ENCODE measurements at places on chromosomes 12 and 14. TPM values are rescaled to one million over a fixed set of nuclear protein-coding genes. Genes with fewer than 3 reads are reported as not detected.

- H3K36me3 ChIP-seq, result no peaks in the 10 kb centered on the region
- H3K4me1 ChIP-seq, result peaks cover 4% of the 10 kb centered on the region
- no peak overlapping the region for H3K4me3 ChIP-seq
- peaks cover 36% of the 10 kb centered on the region for H3K27me3 ChIP-seq
- no peak for DNase-seq
- no peak overlapping the region for H3K27ac ChIP-seq
Observed at GRCh38 chr12:3341594-3341993, 149.4 kb upstream of the PRMT8 start.

- H3K4me1 ChIP-seq, result no peaks in the 10 kb centered on the region
- no peak overlapping the region for H3K4me3 ChIP-seq
- no peak for DNase-seq
- H3K27me3 ChIP-seq, result no peaks in the 10 kb centered on the region
Observed at GRCh38 chr12:83122623-83122934, 435.9 kb downstream of the TMTC2 start.

GRCh38 chr12:104426926-104427546, 29.7 kb upstream of the CHST11 start:
- peaks cover 3% of the 10 kb centered on the region for H3K4me1 ChIP-seq
- no peak for DNase-seq
- H3K36me3 ChIP-seq, result no peaks in the 10 kb centered on the region
- H3K27ac ChIP-seq, result no peak overlapping the region
- no peak overlapping the region for H3K4me3 ChIP-seq
- H3K27me3 ChIP-seq, result peaks cover 7% of the 10 kb centered on the region

GRCh38 chr12:127893895-127894609, 372.9 kb upstream of the TMEM132C start:
- peaks cover 7% of the 10 kb centered on the region for H3K27me3 ChIP-seq
- no peak overlapping the region for H3K4me3 ChIP-seq
- H3K27ac ChIP-seq, result no peak overlapping the region
- peaks cover 3% of the 10 kb centered on the region for H3K4me1 ChIP-seq

Gene WNT1
- not detected for total RNA-seq

GRCh38 chr12:2487278-2487677, 307.5 kb upstream of the FKBP4 start:
- peaks cover 13% of the 10 kb centered on the region for H3K27me3 ChIP-seq
- no peaks in the 10 kb centered on the region for H3K4me1 ChIP-seq
- no peak for DNase-seq
- no peak overlapping the region for H3K27ac ChIP-seq
- no peaks in the 10 kb centered on the region for H3K36me3 ChIP-seq

GRCh38 chr12:92059960-92060359, 85.7 kb downstream of the BTG1 start:
- peaks cover 30% of the 10 kb centered on the region for H3K4me1 ChIP-seq
- H3K4me3 ChIP-seq, result no peak overlapping the region

DNA sequence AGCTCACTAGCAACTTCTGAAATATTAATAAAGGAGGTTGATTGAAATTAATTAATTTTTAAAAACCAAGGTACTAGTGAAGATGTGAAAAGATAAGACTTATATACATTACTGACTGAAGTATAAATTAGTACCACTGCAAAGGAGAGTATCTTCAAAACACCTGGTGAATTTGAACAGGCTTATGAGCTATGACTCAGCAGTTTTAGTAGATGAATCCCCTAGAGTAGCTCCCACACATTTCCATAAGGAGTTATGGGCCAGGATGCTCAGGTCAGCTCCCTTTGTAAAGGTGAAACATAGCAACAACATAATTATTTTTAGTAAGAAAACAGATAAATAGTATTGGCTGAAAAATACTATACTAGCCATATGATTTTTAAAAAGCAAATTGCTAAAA, 218.6 kb downstream of the SYT1 start:
- no peak for DNase-seq
- no peak overlapping the region for H3K27ac ChIP-seq
- no peak overlapping the region for H3K4me3 ChIP-seq
- H3K27me3 ChIP-seq, result no peaks in the 10 kb centered on the region

Gene CYP46A1
- 2.9 TPM for total RNA-seq

DNA sequence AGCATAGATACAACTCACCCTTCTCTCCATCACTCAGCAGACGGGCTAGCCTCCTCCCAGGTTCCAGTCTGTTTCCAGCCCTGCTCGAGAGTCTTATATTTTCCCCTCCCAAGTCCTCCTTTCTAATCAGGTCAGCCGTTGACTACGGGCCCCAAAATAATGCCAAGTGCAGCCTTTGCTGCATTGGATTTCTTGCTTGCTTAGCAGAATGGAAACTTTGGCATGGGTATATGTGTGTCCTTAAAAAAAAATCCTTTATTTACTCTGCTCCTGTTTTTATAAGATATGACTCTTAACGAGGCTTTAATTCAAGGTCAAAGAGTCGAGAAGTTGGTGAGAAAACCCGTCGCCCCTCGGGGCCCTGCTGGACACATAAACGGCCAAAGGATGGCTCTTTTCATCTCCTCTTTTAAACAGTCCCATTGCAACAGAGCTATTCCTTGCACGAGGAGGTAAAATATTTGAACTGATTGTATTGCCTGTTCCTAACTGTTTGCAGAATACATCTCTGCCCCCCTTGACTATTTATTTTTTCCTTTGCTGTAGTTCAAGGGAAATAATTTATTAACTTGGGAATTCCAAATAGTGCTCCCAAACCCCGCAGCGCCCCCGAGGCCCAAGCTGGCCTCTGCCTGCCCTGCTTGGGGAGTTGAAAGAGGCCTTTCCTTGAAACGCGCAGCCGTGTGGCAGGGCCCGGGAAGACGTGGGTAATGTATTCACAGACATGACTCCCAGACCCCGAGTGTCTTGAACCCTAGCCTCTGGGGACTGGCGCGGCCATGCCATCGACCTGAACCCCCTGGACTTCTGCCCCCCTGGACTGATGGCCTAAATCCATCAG, 156.5 kb upstream of the MYL2 start:
- H3K4me3 ChIP-seq, result peak overlapping the region; percentile 50
- peak; percentile 22 for DNase-seq
- peaks cover 66% of the 10 kb centered on the region for H3K4me1 ChIP-seq
- peaks cover 3% of the 10 kb centered on the region for H3K36me3 ChIP-seq
- peak overlapping the region; percentile 92 for H3K27ac ChIP-seq
- no peaks in the 10 kb centered on the region for H3K27me3 ChIP-seq

DNA sequence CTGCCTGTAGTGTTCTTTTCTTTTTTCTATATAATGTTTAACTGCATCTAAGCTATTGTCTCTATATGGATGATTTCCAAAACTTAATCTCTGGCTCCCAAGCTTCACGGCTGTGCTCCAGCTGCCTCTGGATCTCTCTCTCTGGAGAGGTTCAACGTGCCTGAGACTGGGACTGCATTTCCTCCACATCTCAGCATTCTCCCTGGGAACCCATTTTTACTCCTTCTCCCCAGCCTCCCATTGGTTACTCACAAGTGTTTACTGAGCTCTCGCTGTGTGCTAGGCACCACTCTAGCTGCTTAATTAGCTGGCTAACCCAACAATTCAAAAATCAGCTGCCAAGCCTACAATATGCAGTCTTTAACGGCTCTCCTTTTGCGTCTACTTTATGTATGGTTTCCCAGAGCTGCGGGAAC, 34.7 kb downstream of the FBXL14 start:
- no peaks in the 10 kb centered on the region for H3K36me3 ChIP-seq
- H3K27me3 ChIP-seq, result no peaks in the 10 kb centered on the region
- no peak overlapping the region for H3K4me3 ChIP-seq
- DNase-seq, result no peak

- H3K27ac ChIP-seq, result no peak overlapping the region
- DNase-seq, result no peak
- no peaks in the 10 kb centered on the region for H3K27me3 ChIP-seq
- H3K36me3 ChIP-seq, result peaks cover 2% of the 10 kb centered on the region
Observed at GRCh38 chr12:46179693-46180452, 89.0 kb downstream of the SLC38A1 start.

- no peaks in the 10 kb centered on the region for H3K36me3 ChIP-seq
- peaks cover 1% of the 10 kb centered on the region for H3K4me1 ChIP-seq
- no peak overlapping the region for H3K27ac ChIP-seq
- no peak for DNase-seq
Observed at GRCh38 chr12:70122804-70123203, 120.4 kb upstream of the CNOT2 start.

- no peak for DNase-seq
- H3K27ac ChIP-seq, result no peak overlapping the region
- no peak overlapping the region for H3K4me3 ChIP-seq
- H3K27me3 ChIP-seq, result peaks cover 52% of the 10 kb centered on the region
- no peaks in the 10 kb centered on the region for H3K36me3 ChIP-seq
Observed at GRCh38 chr12:13440844-13441243, 244.3 kb downstream of the EMP1 start.

DNA sequence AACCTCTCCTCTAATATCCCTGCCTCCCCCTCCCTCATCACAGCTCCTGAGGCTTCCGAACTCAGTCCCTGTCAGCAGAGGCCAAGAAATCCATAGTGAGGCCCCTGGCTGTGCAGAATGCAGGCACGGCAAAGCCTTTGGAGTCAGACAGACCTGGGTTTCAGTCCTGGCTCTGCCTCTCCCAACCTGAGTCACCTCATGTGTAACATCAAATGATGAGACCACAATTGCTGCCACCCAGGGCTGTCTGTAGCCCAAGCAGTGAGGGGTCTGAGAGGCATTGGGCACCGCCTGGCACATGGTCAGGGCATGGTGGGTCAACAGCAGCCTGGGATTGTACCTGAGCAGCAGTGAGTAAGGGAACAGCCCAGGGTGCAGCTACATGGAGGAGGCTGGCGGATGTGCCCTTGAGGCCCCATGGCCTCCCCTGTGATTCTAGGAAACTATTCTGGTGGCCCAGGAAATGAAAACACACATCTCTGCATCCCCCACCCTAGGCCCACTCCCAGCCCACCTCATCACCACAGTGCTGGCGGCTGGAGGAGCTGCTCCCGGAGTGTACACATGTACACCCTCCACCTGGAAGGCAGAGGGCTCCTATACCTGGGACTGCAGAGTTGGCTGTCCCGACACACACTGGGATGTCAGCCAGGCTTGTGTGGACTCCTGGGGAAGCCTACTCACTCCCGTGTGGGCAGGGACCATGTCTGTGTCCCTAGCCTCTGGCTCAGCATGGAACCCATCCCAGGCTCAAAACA, 7.7 kb downstream of the ANKRD33 start:
- peaks cover 14% of the 10 kb centered on the region for H3K27me3 ChIP-seq
- H3K4me1 ChIP-seq, result peaks cover 7% of the 10 kb centered on the region
- no peak overlapping the region for H3K27ac ChIP-seq
- no peak overlapping the region for H3K4me3 ChIP-seq

DNA sequence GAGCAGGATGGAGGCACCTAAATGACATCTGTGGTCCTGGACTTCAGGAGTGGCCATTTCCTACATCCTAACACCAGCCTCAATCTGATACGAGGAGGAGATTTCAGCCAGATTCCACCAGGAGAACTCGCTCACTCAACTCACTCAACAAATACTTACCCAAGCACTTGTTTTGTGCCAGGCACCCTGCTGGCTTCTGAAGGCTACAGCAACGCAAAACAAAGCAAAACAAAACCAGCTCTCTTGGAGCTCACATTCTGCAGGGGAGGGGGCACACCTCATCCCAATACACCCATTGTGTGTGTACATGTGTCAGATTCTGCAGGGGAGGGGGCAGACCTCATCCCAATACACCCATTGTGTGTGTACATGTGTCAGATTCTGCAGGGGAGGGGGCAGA, 144.8 kb downstream of the PIWIL1 start:
- no peaks in the 10 kb centered on the region for H3K36me3 ChIP-seq
- no peak for DNase-seq
- H3K4me3 ChIP-seq, result no peak overlapping the region
